ENCODE measurements at places on chromosomes 16 and 17. TPM values are rescaled to one million over a fixed set of nuclear protein-coding genes. Genes with fewer than 3 reads are reported as not detected.

DNA sequence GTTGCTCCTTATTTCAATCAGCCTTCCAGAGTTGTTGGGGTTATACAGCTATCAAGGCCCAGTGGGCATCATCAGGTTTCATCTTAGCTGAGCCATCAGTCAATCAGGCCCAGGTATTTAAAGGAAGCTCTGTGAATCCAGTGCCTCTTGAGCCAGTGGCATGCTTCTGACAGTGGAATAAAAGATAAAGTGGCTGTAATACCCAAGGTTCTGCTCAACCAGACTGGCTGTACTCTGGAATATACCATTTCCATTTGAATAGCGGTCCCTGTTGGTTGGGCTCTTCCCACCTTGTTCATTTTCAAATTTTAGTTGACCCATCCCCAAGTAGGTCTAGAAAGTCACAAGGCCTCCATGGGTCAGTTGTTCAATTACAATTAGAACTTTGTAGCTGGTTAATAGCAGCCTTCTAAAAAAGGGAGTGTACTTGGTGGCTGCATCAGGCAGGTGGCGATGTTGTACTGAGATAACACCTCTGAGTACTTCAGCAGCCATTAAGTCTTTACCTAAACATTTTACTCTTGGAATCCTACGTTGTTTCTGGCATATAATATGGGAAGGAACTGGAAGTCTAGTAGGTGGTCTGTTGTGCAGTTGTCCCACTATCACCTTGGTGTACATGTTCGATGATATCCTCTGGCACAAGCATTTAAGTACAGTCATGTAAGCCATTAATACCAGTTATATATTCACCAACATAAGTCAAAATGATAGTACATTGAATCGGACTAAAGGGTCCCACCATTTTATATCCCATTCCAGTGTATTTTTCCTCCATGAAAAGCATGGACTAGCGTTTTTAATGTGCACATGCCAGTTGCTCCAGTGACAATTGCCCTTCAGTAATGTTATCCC, 294.1 kb downstream of the BCAS3 start:
- DNase-seq: no peak
- no peak overlapping the region for H3K27ac ChIP-seq
- no peaks in the 10 kb centered on the region for H3K27me3 ChIP-seq

- DNase-seq: peak; percentile 77
- H3K27me3 ChIP-seq: no peaks in the 10 kb centered on the region
- H3K27ac ChIP-seq: no peak overlapping the region
These were observed 139.8 kb downstream of the PARN start for GRCh38 chr16:14490235-14490634.

- no peaks in the 10 kb centered on the region for H3K36me3 ChIP-seq
- DNase-seq: peak; percentile 25
- H3K4me1 ChIP-seq: no peaks in the 10 kb centered on the region
- H3K27me3 ChIP-seq: no peaks in the 10 kb centered on the region
- H3K4me3 ChIP-seq: no peak overlapping the region
These were observed 12.0 kb downstream of the ACSF3 start for GRCh38 chr16:89105599-89106151.

DNA sequence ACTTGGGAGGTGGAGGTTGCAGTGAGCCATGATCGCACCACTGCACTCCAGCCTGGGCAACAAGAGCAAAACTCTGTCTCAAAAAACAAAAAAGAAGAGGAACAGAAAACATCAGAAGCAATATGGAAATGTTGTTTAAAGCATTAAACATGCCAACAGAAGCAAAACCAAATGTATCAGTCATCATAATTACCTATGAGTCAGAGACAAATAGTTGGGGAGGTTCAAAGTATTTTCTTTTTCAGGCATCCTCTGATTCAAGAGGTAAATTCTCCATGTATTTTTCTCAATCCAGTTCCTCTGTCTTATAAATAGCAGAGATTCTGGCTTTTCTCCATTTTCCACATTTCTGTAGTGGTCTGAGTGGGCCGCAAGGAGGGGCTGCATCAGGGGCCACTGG, 2.1 kb upstream of the TM4SF5 start:
- no peaks in the 10 kb centered on the region for H3K36me3 ChIP-seq
- DNase-seq: no peak
- no peaks in the 10 kb centered on the region for H3K4me1 ChIP-seq
- H3K27me3 ChIP-seq: no peaks in the 10 kb centered on the region
- H3K27ac ChIP-seq: no peak overlapping the region

DNA sequence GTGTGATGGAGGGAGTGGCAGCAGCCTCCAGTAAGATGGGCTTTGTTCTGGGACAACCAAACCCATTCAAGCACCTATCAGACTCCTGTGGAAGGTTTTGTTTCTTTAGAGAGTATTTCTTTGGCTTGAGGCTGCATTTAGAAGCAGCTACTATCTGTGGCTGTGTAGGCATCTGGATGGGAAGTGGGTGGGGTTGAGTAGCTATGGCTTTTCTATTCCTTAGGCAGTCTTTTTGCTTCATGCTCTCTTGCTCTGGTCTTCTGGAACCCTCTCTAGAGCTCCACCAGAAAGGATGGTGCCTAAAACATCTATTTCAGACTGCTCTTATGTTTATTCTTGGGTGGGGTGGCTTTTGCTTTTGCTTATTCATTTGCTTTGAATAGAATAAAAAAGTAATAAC, 19.9 kb downstream of the TNRC6A start:
- H3K4me1 ChIP-seq: peaks cover 8% of the 10 kb centered on the region
- no peak overlapping the region for H3K27ac ChIP-seq
- H3K36me3 ChIP-seq: no peaks in the 10 kb centered on the region
- no peak for DNase-seq
- H3K27me3 ChIP-seq: no peaks in the 10 kb centered on the region

DNA sequence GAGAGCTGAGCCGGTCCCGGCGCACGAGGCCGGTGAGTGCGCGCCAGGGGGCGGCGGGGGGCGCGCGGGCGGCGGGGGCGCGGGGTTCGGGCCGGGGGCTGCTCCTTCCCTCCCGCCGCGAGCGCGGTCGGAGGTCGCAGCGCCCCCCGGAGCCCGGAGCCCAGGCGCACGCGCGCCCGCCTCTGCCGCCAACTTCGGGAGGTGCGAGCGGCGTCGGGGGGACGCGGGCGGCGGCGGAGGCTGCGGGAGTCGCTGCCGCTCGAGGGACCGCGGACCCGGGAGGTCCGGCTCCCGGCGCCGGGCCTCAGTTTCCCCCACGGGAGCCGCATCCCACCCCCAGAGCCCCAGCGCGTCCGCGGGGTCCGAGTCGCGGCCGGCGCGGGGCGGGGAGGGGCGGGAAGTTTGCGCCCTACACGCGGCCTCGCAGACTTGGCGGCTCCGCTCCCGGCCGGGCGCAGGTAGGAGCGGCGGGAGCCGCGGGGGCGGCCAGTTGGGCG, at the start of gene PRR35:
PRR35 (plus strand) TSS at position 191 of the 497 bp plus-strand sequence. CDS start 2,901 bp downstream, outside the sequence.
- H3K36me3 ChIP-seq: no peaks in the 10 kb centered on the region
- no peak within 1 kb of the TSS for H3K27ac ChIP-seq
- no peaks in the 10 kb centered on the region for H3K4me1 ChIP-seq
- DNase-seq: no peak
- H3K27me3 ChIP-seq: no peaks in the 10 kb centered on the region
- H3K4me3 ChIP-seq: no peak within 1 kb of the TSS

- H3K4me3 ChIP-seq: no peak overlapping the region
- no peaks in the 10 kb centered on the region for H3K4me1 ChIP-seq
- no peak for DNase-seq
- H3K27ac ChIP-seq: no peak overlapping the region
These were observed 205.7 kb downstream of the TANC2 start for GRCh38 chr17:63171428-63172393.

DNA sequence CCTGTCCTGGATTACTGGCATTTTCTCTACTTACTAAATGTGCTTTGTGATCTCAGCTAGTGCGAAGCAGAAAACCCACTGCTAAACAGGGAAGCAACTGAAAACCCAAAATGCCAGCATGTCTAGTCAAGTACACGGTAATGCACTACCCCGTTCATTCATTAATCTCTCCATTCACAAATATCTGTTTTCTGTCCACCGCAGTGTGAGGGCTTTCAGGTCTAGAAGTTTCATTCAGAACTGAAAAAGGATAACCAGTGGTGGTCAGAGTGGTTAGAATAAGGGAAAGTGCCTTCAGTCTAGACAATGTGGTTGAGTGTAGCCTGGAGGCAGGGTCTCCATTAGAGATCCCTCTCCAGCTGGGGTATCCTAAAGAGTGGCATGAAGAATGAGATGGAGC, 68.3 kb downstream of the C17orf67 start:
- no peaks in the 10 kb centered on the region for H3K4me1 ChIP-seq
- H3K27me3 ChIP-seq: no peaks in the 10 kb centered on the region
- DNase-seq: no peak
- no peak overlapping the region for H3K4me3 ChIP-seq

GRCh38 chr17:45813048-45813725, 29.1 kb downstream of the CRHR1 start:
- DNase-seq: no peak
- no peaks in the 10 kb centered on the region for H3K4me1 ChIP-seq
- no peaks in the 10 kb centered on the region for H3K36me3 ChIP-seq
- no peak overlapping the region for H3K4me3 ChIP-seq
- no peak overlapping the region for H3K27ac ChIP-seq
- H3K27me3 ChIP-seq: no peaks in the 10 kb centered on the region

- peaks cover 11% of the 10 kb centered on the region for H3K36me3 ChIP-seq
- H3K27ac ChIP-seq: no peak overlapping the region
- H3K4me1 ChIP-seq: peaks cover 50% of the 10 kb centered on the region
- no peak overlapping the region for H3K4me3 ChIP-seq
- no peaks in the 10 kb centered on the region for H3K27me3 ChIP-seq
These were observed 1.5 kb upstream of the NUDT16L1 start for GRCh38 chr16:4691666-4692412.

GRCh38 chr17:40956401-40957254, 10.1 kb downstream of the KRT39 start:
- no peaks in the 10 kb centered on the region for H3K27me3 ChIP-seq
- H3K4me1 ChIP-seq: no peaks in the 10 kb centered on the region
- H3K36me3 ChIP-seq: no peaks in the 10 kb centered on the region
- no peak for DNase-seq

GRCh38 chr17:35046740-35047283, 16.7 kb downstream of the RFFL start:
- no peaks in the 10 kb centered on the region for H3K27me3 ChIP-seq
- no peaks in the 10 kb centered on the region for H3K36me3 ChIP-seq
- no peak for DNase-seq
- H3K27ac ChIP-seq: peak overlapping the region; percentile 29
- peaks cover 7% of the 10 kb centered on the region for H3K4me1 ChIP-seq

GRCh38 chr17:80905586-80906230, 85.9 kb upstream of the CHMP6 start:
- H3K27ac ChIP-seq: no peak overlapping the region
- no peak overlapping the region for H3K4me3 ChIP-seq
- no peak for DNase-seq
- no peaks in the 10 kb centered on the region for H3K4me1 ChIP-seq

DNA sequence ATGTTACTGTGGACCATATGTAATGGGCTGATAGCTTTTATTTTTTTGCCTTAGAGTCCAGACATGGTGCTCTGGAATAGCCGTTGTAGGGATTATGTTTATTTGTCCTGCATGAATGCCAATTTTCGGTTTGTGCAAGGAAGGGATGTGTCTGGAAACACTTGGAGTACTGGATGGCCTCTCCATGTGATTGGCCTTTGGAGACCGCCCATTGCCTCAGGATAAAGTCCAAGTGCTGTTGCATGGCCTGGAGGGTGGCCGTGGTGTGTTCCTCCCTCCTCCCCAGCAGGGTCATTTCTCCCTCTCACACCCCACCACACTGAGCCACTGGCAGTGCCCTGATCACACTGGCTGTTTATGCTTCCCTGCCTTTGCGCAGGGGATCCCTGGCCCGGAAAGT, 93.9 kb downstream of the MSI2 start:
- H3K27ac ChIP-seq: no peak overlapping the region
- no peaks in the 10 kb centered on the region for H3K4me1 ChIP-seq
- no peak overlapping the region for H3K4me3 ChIP-seq
- H3K27me3 ChIP-seq: no peaks in the 10 kb centered on the region

GRCh38 chr16:26317885-26318284, 626.1 kb downstream of the HS3ST4 start:
- no peaks in the 10 kb centered on the region for H3K27me3 ChIP-seq
- no peak overlapping the region for H3K4me3 ChIP-seq
- H3K27ac ChIP-seq: no peak overlapping the region
- no peak for DNase-seq
- no peaks in the 10 kb centered on the region for H3K4me1 ChIP-seq

- no peaks in the 10 kb centered on the region for H3K27me3 ChIP-seq
- no peak overlapping the region for H3K4me3 ChIP-seq
- no peak for DNase-seq
- no peaks in the 10 kb centered on the region for H3K4me1 ChIP-seq
These were observed 6.3 kb upstream of the ABCC1 start for GRCh38 chr16:15942931-15943690.

DNA sequence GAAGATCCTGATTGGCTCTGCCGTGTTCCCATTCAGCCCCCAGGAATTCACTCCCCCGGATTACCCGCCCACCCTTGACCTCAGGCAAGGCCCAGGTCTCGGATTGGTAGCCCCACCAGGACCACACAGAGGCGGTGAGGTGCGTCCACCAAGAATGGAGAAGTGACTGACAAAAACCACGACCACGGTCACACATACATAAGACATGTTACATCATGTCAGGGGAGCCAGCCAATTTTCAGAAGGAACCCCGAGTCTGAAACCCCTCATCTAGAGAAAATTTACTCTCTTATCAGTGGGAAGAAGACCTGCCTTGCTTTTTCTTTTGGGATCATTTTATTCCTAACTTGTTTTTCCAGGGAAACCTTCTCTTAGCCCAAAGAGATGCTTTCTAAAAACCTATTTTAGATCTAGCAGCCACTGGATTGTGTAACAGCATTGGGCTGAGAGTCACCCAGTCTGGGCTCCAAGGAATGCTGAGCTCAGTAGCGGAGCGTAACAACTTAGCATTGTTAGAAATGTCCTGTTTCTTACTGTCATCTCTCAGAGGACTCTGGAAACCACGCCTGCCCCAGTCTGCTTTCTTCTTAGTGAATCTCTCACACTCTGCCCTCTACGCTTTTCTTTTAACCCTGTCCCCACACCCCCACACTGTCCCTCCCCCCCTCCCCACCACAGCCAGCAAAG, 164.1 kb downstream of the CMIP start:
- DNase-seq: no peak
- H3K4me1 ChIP-seq: no peaks in the 10 kb centered on the region
- no peak overlapping the region for H3K4me3 ChIP-seq
- no peak overlapping the region for H3K27ac ChIP-seq

SCIMP gene
- 3.1 TPM for total RNA-seq

SEZ6 gene
- total RNA-seq: not detected

CDR2L gene
- total RNA-seq: 2.3 TPM

SLC12A3 gene
- not detected for total RNA-seq

OTOP2 gene
- not detected for total RNA-seq

FBXW10B gene
- 1.3 TPM for total RNA-seq

NPIPB6 gene
- 0.56 TPM for total RNA-seq

NAGS gene
- total RNA-seq: 52.6 TPM

All from right lobe of liver (tissue), 6 donors.